Natural killer cell (primary cell): ENCODE measurements at places on chromosomes 3 and 15. TPM values are rescaled to one million over a fixed set of nuclear protein-coding genes. Genes with fewer than 3 reads are reported as not detected.

DNA sequence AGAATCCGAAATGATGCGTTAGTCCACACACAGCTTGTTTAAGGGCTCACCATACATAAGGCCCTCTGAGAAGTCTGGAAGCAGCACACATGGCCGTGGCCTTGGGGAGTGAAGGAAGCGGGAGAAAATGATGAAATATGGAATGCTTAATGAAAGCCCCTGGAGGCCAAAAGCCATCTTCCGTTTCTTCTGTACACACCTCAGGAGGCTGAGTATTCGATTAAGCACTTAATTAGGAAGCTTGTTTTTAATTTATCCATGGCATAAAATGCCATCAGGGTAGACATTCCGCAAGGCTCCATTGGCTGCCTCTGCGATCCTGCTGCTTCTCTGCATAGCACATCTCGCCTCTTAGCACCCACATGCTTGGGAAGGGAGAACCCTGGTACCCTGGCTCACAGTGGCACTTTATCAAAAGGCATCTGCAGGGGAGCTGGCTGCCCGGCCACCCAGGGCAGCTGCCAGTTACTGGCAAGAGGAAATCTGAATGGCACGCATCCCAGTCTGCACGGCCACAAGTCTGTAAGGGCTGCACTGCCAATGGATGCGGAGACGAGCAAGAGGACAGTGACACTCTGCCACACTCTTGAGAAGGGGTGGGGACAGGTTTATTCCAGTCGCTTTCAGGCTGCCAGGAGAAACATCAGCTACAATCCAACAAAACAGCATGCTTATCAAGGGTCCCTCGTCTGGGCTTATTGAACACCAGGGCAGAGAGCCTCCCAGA, 356.2 kb downstream of the OCA2 start:
- H3K27me3 ChIP-seq = no peaks in the 10 kb centered on the region
- H3K27ac ChIP-seq = no peak overlapping the region
- no peak for DNase-seq
- no peak overlapping the region for H3K4me3 ChIP-seq
- no peaks in the 10 kb centered on the region for H3K4me1 ChIP-seq

DNA sequence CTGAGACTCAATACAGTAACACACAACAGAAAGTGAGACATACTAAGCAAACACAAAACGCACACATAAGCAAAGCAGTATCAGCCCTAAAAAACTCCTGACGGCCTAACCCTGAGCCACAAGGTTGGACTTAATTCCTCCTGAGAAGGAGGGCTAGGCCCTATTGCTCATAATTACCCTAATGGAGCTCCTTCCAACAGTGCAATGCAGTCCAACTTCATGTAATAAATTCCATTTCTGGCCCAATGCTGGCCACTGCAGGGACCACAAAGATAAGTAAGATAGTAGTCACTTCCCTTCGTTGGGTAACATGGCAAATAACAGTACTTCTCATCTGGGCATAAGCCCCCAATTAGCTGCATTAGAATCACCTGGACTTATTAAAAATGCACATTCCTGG, 4.2 kb downstream of the VPS39 start:
- DNase-seq = no peak
- peaks cover 11% of the 10 kb centered on the region for H3K4me1 ChIP-seq
- no peak overlapping the region for H3K4me3 ChIP-seq
- peaks cover 16% of the 10 kb centered on the region for H3K36me3 ChIP-seq

DNA sequence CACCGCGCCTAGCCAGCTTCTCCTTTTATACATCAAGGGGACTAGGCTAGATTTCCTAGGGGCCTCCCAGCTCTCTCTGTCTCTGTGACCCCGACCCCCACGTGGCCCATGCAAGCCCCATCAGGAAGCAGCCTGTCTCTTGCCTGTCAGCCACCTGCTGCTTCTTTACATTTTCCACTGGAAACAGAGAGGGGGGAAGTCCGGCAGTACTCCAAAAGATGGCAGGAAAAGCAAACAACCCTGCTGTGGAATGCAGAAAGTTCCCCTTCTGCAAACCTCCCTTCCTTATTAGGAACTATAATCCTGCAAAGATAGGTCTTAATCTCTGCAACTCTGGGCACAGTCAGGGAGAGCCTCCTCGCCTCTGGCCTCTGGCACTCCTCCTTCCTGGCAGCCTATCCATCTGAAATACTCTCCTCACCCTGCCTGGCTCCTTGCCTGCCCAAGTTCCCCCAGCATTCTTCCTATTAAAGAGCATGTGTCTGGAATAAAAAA, 47.4 kb upstream of the HACD2 start:
- no peaks in the 10 kb centered on the region for H3K36me3 ChIP-seq
- H3K27ac ChIP-seq = no peak overlapping the region
- no peak for DNase-seq
- no peaks in the 10 kb centered on the region for H3K27me3 ChIP-seq
- H3K4me3 ChIP-seq = no peak overlapping the region

GRCh38 chr3:147002721-147003120, 397.6 kb upstream of the PLSCR5 start:
- H3K27me3 ChIP-seq = no peaks in the 10 kb centered on the region
- no peak overlapping the region for H3K27ac ChIP-seq
- no peak overlapping the region for H3K4me3 ChIP-seq
- no peaks in the 10 kb centered on the region for H3K36me3 ChIP-seq

GRCh38 chr15:43408789-43409188, 37.9 kb downstream of the TUBGCP4 start:
- no peaks in the 10 kb centered on the region for H3K27me3 ChIP-seq
- H3K36me3 ChIP-seq = peaks cover 69% of the 10 kb centered on the region
- no peak for DNase-seq
- H3K4me1 ChIP-seq = no peaks in the 10 kb centered on the region

- H3K4me3 ChIP-seq = no peak overlapping the region
- H3K27ac ChIP-seq = no peak overlapping the region
- H3K4me1 ChIP-seq = no peaks in the 10 kb centered on the region
Observed at GRCh38 chr15:51652084-51652668, 29.1 kb upstream of the SCG3 start.

GRCh38 chr3:129352045-129352444, 73.4 kb downstream of the HMCES start:
- no peak overlapping the region for H3K4me3 ChIP-seq
- H3K27me3 ChIP-seq = no peaks in the 10 kb centered on the region
- H3K36me3 ChIP-seq = no peaks in the 10 kb centered on the region
- DNase-seq = no peak
- no peak overlapping the region for H3K27ac ChIP-seq

DNA sequence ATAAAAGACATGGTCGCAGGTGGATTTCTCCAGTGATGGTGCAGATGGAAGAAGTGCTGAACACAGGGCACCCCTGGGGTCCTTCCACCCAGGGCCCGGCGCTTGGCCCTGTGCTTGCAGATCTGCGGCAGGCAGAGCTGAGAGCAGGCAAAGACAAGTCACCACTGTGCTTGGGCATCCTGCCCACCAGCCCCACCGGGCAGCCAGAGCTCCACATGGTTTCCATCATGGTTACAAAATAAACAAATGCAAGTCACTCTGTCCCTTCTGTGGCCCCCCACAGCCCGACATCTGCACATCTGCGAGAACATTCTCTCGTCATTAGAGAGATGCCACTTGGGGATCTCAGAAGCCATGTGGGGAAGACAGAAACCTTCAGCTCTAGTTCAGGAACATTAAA, 37.6 kb upstream of the SFMBT1 start:
- no peak overlapping the region for H3K27ac ChIP-seq
- H3K36me3 ChIP-seq = peaks cover 3% of the 10 kb centered on the region
- H3K27me3 ChIP-seq = no peaks in the 10 kb centered on the region
- no peak overlapping the region for H3K4me3 ChIP-seq
- no peak for DNase-seq

Gene FBXL22
- total RNA-seq = 2.3 TPM

- no peak for DNase-seq
- no peaks in the 10 kb centered on the region for H3K27me3 ChIP-seq
- no peak overlapping the region for H3K4me3 ChIP-seq
- no peaks in the 10 kb centered on the region for H3K36me3 ChIP-seq
Observed at GRCh38 chr15:24940236-24940635, 14.6 kb upstream of the SNRPN start.

Gene OTOL1
- total RNA-seq = not detected

- H3K36me3 ChIP-seq = peaks cover 6% of the 10 kb centered on the region
- no peaks in the 10 kb centered on the region for H3K27me3 ChIP-seq
Observed at GRCh38 chr3:42090973-42091731, at the start of gene TRAK1. TRAK1 (plus strand) TSS chr3:42091357; CDS start chr3:42091470, 113 bp downstream.

GRCh38 chr3:112633191-112633590, 7.8 kb downstream of the CCDC80 start:
- no peak overlapping the region for H3K4me3 ChIP-seq
- no peak for DNase-seq
- no peaks in the 10 kb centered on the region for H3K36me3 ChIP-seq
- no peak overlapping the region for H3K27ac ChIP-seq

DNA sequence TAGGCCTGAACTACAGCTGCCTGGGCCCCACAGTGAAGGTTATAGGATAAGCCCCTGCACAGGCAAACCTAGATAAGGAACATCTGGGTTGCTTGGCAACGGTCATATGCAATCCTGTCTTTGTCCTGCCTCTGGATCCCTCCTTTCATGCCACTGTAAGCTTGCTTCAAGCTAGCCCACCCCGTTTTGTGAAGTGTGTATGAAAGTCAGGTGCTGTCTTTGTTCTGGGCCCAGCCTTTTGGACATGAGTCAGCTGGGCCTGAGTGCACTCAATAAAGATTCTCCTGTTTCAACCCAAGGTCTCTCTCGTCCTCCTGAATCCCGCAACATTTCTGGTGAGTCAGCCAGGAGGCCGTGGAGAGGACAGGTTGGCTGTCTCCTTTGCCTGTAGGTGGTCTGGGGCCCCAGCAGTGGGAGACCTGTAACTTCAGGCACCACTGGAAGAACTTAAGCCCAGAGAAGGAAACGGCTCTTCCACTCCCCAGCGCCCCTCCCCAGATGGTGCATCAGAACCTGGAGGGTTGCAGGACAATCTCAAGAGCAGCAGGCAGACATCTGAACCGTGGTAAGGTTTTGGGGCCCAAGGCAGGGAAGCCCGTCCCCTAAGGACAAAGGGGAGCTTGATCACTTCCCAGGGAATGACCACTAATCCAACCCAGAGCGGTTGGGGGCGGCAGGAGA, 8.3 kb upstream of the SLC9C1 start:
- no peak for DNase-seq
- no peak overlapping the region for H3K27ac ChIP-seq
- no peak overlapping the region for H3K4me3 ChIP-seq
- H3K4me1 ChIP-seq = peaks cover 13% of the 10 kb centered on the region
- no peaks in the 10 kb centered on the region for H3K27me3 ChIP-seq

DNA sequence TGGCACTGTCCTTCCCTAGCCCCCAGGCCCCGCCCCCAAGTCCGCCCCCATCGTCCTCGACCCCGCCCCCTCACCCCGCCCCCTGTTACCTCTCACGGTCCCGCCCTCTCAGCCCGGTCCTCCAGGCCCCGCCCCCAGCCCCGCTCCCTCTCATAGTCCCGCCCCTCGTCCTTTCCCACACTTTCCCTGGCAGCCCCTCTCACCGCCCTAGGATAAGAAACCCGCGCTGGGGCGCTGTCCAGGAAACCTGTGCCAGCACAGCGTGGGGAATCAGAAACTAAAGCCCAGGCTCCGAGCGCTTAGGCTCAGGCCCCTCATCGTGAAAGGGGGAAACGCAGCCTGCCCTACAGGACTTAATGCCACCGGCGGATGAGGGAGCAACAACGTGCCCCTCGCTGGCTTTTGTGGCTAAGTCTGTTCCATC, 20.9 kb downstream of the TRPM1 start:
- peaks cover 25% of the 10 kb centered on the region for H3K4me1 ChIP-seq
- H3K27ac ChIP-seq = no peak overlapping the region
- peak overlapping the region; percentile 41 for H3K4me3 ChIP-seq
- H3K36me3 ChIP-seq = no peaks in the 10 kb centered on the region
- H3K27me3 ChIP-seq = no peaks in the 10 kb centered on the region
- DNase-seq = peak; percentile 41

- H3K36me3 ChIP-seq = peaks cover 60% of the 10 kb centered on the region
- DNase-seq = no peak
- H3K4me1 ChIP-seq = no peaks in the 10 kb centered on the region
- H3K27me3 ChIP-seq = no peaks in the 10 kb centered on the region
- H3K27ac ChIP-seq = no peak overlapping the region
Observed at GRCh38 chr15:45674677-45675076, 39.8 kb downstream of the SQOR start.

Gene ALDH1L1
- not detected for total RNA-seq

DNA sequence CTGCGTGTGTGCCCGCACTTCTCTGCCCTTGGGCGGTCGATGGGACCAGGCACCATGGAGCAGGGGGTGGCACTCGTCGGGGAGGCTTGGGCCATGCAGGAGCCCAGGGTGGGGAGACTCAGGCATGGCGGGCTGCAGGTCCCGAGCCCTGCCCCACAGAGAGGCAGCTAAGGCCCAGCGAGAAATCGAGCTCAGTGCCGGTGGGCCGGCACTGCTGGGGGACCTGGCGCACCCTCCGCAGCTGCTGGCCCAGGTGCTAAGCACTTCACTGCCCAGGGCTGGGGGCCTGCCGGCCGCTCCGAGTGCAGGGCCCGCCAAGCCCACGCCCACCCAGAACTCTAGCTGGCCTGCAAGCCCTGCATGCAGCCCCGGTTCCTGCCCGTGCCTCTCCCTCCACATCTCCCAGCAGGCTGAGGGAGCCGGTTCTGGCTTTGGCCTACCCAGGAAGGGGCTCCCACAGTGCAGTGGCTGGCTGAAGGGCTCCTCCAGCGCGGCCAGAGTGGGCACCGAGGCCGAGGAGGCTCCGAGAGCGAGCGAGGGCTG, 553 bp upstream of the RTP4 start:
- peak overlapping the region; percentile 86 for H3K4me3 ChIP-seq
- peaks cover 20% of the 10 kb centered on the region for H3K36me3 ChIP-seq
- H3K27me3 ChIP-seq = no peaks in the 10 kb centered on the region
- H3K4me1 ChIP-seq = peaks cover 12% of the 10 kb centered on the region

- no peaks in the 10 kb centered on the region for H3K27me3 ChIP-seq
- H3K4me3 ChIP-seq = no peak overlapping the region
Observed at GRCh38 chr15:62209821-62210220, 44.7 kb upstream of the C2CD4B start.

Gene KNG1
- total RNA-seq = not detected

GRCh38 chr15:72289597-72290325, 17.4 kb upstream of the PARP6 start:
- no peaks in the 10 kb centered on the region for H3K27me3 ChIP-seq
- H3K27ac ChIP-seq = no peak overlapping the region
- no peak for DNase-seq

GRCh38 chr3:187648177-187648576, 22.0 kb downstream of the SST start:
- DNase-seq = no peak
- no peak overlapping the region for H3K4me3 ChIP-seq
- H3K27ac ChIP-seq = no peak overlapping the region
- no peaks in the 10 kb centered on the region for H3K36me3 ChIP-seq

- H3K27me3 ChIP-seq = no peaks in the 10 kb centered on the region
- no peak for DNase-seq
Observed at GRCh38 chr3:138202945-138203701, 16.0 kb downstream of the ARMC8 start.

DNA sequence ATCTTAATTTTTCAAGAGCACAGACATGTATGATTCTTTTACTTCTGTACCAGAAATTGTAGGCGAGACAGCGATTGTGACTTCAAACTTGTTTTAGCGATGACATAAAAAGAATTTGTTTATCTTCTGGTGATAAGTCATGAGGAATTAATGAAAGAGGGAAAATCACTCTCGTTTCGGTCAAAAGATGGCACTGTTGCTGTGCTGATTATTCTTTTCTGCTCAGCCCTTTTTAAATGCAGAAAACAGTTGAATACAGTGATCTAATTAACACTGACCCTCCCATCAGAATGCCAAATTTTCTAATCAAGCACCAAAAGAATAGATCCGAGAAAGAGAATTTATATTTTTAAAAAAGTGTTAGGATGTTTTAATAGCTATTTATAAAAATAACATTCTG, 52.6 kb downstream of the NSUN3 start:
- no peak overlapping the region for H3K4me3 ChIP-seq
- no peak overlapping the region for H3K27ac ChIP-seq
- DNase-seq = no peak
- peaks cover 17% of the 10 kb centered on the region for H3K36me3 ChIP-seq
- no peaks in the 10 kb centered on the region for H3K27me3 ChIP-seq
- H3K4me1 ChIP-seq = no peaks in the 10 kb centered on the region
